Stomach (tissue), 19 donors: ENCODE measurements at places on chromosomes 3 and 15. TPM values are rescaled to one million over a fixed set of nuclear protein-coding genes. Genes with fewer than 3 reads are reported as not detected.

GRCh38 chr3:130759692-130760338 is 13.2 kb upstream of the PIK3R4 start:
- DNase-seq, result peak; percentile 83

DNA sequence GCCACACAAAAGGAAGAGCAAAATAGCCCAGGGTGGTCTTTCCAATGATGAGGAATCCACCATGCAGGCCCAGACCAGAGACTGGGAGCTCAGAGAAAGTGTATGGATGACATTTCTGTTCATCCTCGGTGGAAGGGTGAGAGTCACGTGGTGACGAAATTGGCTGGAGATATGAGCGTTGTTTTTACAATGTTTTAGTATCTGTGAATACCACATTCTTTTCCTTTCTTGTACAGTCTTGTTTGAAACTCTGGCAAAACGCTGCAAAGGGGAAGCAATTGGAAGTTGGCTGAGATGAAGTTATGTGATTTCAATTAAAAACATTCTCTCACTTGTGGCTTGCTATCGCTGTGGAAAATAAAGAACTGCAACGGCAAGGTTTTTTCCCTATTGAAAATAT is 137.5 kb downstream of the MAGI1 start:
- DNase-seq, result no peak

- no peak for DNase-seq
Measured at GRCh38 chr3:97910931-97911351, 61.3 kb downstream of the RIOX2 start.

Gene TRIM42
- polyA plus RNA-seq, result not detected

Gene KIF7
- 1.7 TPM for polyA plus RNA-seq

Gene STT3B
- polyA plus RNA-seq, result 15.1 TPM
